KBM-7 (cell line): ENCODE measurements at places on chromosomes 16 and 17.

GRCh38 chr16:22316411-22316811, 19.2 kb downstream of the POLR3E start:
- no peak for DNase-seq

GRCh38 chr17:68909066-68909465, 46.1 kb downstream of the ABCA8 start:
- DNase-seq: peak; percentile 92

DNA sequence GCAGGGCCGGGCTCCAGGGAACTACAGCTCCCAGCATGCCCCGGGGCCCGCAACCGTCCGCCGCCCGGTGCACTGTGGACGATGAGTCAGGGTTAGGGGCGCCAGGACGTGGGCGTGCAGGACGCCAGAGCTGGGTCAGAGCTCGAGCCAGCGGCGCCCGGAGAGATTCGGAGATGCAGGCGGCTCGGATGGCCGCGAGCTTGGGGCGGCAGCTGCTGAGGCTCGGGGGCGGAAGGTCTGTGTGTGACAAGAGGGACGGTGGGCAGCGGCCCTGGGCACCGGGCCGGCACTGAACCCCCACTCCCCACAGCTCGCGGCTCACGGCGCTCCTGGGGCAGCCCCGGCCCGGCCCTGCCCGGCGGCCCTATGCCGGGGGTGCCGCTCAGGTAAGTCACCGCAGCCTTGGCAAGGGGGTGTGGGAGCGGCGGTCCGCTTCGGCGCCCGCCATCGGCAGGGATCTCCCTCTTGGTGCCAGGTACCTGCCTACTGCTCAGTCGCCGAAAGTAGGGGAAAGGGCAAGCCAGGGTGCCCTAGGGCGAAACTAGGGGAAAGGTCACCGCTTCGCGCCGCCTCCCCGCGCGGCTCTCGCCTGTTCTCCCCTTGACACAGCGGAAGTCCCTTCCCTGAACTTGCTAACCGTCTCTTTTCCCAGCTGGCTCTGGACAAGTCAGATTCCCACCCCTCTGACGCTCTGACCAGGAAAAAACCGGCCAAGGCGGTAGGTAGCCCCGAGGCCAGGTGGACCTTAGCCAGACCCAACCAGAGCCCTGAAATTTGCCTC, at the start of the genes ACADVL and DLG4:
Gene ACADVL (plus strand): TSS at position 127 of the 781 bp plus-strand sequence. CDS start 47 bp downstream, at position 174.
Gene DLG4 (minus strand): TSS at position 25 of the 781 bp plus-strand sequence.
- DNase-seq: peak; percentile 85

GRCh38 chr17:44872131-44872768, 24.6 kb downstream of the HIGD1B start:
- DNase-seq: no peak

- no peak for DNase-seq
Observed at GRCh38 chr17:2174468-2175293, 119.8 kb downstream of the HIC1 start.

GRCh38 chr16:87789437-87790291, 23.9 kb upstream of the KLHDC4 start:
- no peak for DNase-seq

GRCh38 chr16:80442779-80443178, 98.0 kb upstream of the DYNLRB2 start:
- no peak for DNase-seq

DNA sequence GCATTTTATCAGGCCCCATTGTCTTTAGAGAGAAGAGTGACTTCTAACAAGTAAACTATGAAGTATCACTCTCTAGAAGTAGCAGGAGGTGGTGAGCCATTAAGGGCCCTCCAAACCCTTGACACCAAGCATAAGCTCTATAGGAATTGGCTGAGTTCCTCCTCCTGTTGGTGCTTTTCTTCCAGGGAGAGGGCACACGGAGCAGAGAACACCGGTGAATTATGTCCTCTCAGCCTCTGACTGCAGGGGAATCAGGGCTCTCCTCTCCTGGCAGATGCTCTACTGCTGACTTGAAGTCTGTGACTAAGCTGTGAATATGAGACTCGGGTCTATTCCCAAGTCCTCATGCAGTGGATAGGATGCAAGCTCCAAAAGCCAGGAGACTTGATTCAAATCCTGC, 32.3 kb downstream of the CHD9 start:
- DNase-seq: no peak

- no peak for DNase-seq
Observed at GRCh38 chr16:48897698-48898205, 287.8 kb upstream of the N4BP1 start.

DNA sequence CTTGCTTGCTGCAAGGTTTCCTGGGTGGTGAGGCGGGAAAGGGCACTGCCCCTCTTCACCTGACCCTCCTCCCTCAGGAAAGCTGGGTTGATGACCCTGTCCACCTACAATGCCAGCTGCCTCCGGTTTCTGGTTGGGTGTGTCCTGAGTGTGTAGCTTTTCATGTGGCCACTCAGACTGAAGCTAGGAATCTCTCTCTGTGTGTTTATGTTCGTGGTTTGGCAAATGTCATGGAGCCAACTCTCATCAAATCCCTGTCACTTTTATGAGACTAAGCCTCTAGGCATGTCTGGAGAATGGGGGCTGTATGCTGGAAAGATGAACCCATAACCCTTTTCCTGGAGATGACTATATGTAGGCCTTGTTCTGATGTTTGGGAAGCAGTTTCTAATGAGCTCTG, 17.1 kb downstream of the PLEKHG4 start:
- DNase-seq: no peak

DNA sequence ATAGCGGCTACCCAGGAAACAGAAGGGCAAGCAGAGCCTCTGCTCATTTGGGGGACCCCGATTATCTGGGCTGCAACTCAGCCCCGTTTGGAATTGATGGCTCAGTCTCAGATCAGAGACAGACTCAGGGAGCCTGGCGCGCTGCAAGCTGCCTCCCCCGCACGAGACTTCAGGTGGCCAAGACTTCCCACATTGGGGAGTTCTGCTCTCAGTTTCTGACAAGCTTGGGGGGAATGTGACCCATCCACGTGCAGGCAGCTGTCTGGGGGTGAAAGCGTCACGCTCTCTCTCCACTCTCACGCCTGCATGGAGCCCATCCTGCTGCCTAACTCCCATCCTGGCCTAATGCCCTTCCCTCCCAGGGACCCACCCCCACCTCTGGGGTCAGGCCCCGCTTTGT, 157.6 kb upstream of the GSE1 start:
- no peak for DNase-seq

DNA sequence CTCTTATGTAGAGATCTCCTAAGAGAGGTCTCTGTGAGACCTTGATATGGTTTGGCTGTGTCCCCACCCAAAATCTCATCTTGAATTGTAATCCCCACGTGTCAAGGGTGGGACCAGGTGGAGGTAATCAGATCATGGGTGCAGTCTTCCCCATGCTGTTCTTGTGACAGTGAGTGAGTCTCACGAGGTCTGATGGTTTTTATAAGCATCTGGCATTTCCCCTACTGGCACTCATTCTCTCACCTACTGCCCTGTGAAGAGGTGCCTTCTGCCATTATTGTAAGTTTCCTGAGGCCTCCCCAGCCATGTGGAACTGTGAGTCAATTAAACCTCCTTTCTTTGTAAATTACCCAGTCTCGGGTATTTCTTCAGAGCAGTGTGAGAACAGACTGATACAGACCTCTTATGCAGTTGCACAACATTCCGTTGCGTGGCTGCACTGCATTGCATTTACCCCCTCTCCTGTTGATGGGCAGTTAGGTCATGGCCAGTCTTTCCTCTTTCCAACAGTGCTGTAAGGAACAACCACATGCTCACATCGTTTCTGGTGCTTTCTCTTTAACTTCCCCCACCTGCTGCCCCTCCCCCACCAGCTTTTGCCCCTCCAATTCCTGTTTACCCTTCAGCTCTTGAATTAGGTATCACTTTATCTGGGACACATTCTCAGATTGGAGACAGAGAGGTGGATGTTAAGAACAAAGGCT, 43.6 kb upstream of the MED9 start:
- peak; percentile 55 for DNase-seq

DNA sequence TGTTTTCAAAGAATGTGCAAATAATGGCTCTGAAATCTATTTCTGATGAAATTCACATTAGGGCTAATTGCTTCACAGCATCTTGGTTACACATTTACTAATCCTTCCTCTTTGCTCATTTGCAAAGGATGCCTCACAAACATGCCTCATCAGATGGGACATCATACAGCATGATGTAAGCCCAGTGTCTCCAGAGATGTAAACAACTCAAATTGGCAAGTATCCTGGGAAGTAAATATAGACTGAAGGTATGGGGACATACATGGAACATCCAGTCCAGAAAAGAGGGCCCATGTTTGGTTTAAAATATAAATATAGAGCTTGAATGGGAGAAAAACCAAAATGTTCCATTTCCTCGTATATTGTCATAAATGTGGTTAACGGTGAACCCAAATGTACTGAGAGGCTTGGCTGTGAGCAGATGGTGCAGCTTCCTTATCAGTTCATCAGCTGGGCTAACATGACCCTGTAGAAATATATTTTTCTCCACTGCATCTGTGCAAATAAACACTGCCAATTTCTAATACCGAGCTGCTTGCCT, 142.9 kb upstream of the NUDT7 start:
- no peak for DNase-seq

DNA sequence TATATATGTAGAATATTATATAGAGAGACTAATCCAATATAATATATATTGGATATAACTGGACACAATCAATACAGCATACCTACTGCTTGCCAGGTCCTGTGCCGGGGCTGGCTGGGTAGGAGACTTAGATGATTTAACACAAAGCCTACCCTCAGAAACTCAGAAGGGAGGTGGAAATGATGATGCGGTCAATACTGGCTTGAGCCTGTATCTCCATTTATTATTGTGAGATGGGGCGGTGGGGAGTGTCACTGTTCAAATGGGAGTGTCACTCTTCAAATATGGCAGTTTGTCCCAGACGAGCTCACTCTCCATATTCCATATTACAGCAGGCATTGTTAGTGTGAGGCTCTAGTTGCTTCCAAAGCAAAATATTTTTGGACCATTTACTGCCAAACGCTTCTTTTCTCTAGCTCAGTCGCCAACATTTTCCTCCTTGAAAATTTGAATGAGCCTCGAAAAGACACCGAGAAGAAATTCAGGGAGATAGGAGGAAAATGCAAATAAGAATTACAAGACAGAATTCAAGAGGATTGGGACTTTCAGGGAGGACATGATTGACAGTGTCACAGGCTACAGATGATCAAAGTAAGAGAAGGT, 70.7 kb downstream of the WSCD1 start:
- DNase-seq: no peak

DNA sequence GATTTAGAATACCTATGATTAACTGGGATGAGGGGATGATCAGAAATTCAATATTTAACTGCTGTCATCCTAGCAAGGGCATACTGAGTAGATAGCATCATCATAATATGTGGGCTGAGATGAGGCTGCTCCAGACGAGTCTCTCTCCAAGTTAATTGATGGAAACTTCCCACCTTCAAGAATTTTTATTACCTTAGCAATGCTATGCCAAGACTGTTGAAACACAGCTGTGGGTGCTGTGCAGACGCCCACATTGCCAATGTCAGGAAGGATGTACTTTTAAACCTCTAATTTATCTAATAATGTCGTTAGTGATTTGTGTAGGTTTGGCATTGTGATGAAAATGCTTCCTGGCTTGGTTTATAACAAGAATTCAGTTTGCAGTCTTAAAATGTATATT, 170.4 kb downstream of the TRIM37 start:
- no peak for DNase-seq
